ENCODE measurements at places on chromosomes 4 and X. TPM values are rescaled to one million over a fixed set of nuclear protein-coding genes. Genes with fewer than 3 reads are reported as not detected.

The KCND1 gene
- 1.5 TPM for polyA plus RNA-seq

The RBM46 gene
- not detected for polyA plus RNA-seq

The GC gene
- polyA plus RNA-seq = not detected

The SHISA3 gene
- 0.52 TPM for polyA plus RNA-seq

The RASGEF1B gene
- 9.6 TPM for polyA plus RNA-seq

The HPGD gene
- polyA plus RNA-seq = 7.5 TPM

The QDPR gene
- 18.7 TPM for polyA plus RNA-seq

The KLHL4 gene
- polyA plus RNA-seq = 1.2 TPM

The NUDT9 gene
- 23.7 TPM for polyA plus RNA-seq

The CHRNA9 gene
- 0.03 TPM for polyA plus RNA-seq

The EREG gene
- 0.03 TPM for polyA plus RNA-seq

The FGFBP2 gene
- polyA plus RNA-seq = 2.2 TPM

The CXCL9 gene
- 25.5 TPM for polyA plus RNA-seq

The H2BW2 gene
- not detected for polyA plus RNA-seq

The NOX1 gene
- not detected for polyA plus RNA-seq

The TMPRSS11E gene
- polyA plus RNA-seq = 0.26 TPM

The NUDT11 gene
- 0.16 TPM for polyA plus RNA-seq

The PAGE2B gene
- polyA plus RNA-seq = 0.61 TPM

All from spleen (tissue), 13 donors.